ENCODE measurements at places on chromosomes 1 and 21.

- DNase-seq, result no peak
Observed at GRCh38 chr1:165109013-165109412, 247.5 kb downstream of the LMX1A start.

GRCh38 chr1:2987773-2988172, 33.5 kb upstream of the ACTRT2 start:
- no peak for DNase-seq

GRCh38 chr1:55427606-55428005, 212.4 kb upstream of the USP24 start:
- DNase-seq, result no peak

DNA sequence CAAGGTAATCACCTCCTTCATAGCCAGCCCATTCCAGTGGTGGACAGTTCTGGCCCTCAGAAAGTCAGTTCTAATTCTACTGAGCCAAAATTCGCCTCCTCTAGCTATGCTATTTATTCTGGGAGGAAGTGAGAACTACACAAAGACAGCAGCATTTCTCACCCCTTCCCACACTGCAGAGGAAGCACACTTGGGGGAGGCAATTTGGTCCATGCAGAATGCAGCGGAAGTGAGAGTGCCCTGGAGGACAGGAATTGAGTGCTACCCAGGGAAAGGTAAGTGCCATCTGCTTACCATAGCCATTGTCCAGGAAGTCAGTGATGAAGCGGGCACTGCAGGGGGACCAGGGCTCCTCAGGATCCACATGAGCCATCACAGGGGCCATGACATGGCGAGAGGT, 3.7 kb downstream of the ADAMTS4 start:
- DNase-seq, result no peak

- DNase-seq, result no peak
Observed at GRCh38 chr21:36848730-36849274, 117.7 kb downstream of the HLCS start.

GRCh38 chr1:180131510-180131909, 23.2 kb upstream of the QSOX1 start:
- DNase-seq, result no peak

GRCh38 chr1:117392771-117393170, 25.5 kb downstream of the MAN1A2 start:
- DNase-seq, result no peak

GRCh38 chr1:83790446-83790845, 208.5 kb downstream of the TTLL7 start:
- DNase-seq, result no peak

- no peak for DNase-seq
Observed at GRCh38 chr1:10649517-10650201, 146.8 kb downstream of the CASZ1 start.

DNA sequence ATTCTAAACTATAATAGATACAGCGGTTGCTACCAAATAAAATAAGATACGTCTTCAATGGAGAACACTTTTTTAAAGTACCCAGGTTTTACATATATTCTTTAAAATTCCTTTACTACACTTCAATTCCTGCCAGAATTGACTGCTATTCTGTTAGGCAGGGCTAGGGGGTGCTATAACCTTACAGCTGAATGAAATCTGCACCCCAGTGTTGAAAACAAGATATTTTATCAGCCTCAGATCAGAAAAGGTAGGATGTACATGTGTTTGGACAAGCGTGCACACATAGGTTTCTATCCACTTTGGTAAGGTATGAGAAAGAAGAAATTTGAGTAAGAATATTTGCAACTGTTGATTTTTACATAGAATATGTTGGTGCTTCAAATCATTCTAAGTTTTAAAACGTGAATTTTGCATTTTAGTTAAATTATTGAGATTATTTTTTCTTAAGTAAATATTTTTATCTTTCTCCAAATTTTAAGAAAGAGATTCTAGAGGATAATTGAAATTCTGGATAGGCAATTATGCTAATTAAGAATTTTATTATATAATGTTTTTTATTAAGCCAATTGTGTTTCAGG, 490.8 kb upstream of the ADGRL4 start:
- no peak for DNase-seq

- no peak for DNase-seq
Observed at GRCh38 chr1:226975259-226976250, 35.5 kb downstream of the COQ8A start.

GRCh38 chr1:6124341-6124740, 55.8 kb downstream of the CHD5 start:
- no peak for DNase-seq

- no peak for DNase-seq
Observed at GRCh38 chr1:185681034-185681633, 53.1 kb upstream of the HMCN1 start.

GRCh38 chr1:163337631-163338030, 15.9 kb downstream of the NUF2 start:
- no peak for DNase-seq

GRCh38 chr21:25931765-25932164, 197.0 kb downstream of the GABPA start:
- no peak for DNase-seq

DNA sequence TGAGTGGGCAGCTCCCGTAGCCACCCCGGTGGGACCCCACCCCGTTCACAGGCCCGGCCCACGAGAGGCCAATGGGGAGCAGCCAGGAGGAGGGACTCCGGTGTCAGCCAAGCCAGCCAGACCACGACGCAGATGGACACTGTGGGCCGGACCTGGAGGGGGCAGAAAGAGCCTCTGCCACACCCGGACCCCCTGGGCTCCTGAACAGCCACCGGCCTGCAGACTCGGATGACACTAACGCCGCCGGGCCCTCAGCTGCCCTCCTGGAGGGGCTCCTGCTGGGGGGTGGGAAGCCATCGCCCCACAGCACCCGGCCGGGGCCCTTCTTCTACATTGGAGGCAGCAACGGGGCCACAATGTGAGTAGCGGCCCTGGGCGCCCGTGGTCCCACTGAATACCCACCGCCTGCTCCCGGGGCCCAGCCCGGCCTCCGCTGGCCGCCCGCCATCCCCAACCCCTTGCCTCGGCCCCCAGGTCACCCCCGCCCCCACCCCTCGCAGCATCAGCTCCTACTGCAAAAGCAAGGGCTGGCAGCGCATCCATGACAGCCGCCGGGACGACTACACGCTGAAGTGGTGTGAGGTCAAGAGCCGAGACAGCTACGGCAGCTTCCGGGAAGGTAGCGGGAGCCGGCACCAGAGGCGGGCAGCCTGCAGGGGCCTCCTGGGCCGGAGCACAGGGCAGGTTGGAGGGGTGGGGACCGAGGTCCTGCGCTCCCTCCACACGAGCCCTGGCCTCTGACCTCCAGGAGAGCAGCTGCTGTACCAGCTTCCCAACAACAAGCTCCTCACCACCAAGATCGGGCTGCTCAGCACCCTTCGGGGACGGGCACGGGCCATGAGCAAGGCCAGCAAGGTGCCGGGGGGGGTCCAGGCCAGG, 6.5 kb downstream of the TTLL10 start:
- DNase-seq, result no peak

- no peak for DNase-seq
Observed at GRCh38 chr1:165444897-165445370, at the start of gene RXRG. Gene RXRG, minus strand, starts transcription at chr1:165445126. Its CDS starts 233 bp downstream, at chr1:165444893.

GRCh38 chr1:7460807-7461206, 310.3 kb upstream of the VAMP3 start:
- no peak for DNase-seq

DNA sequence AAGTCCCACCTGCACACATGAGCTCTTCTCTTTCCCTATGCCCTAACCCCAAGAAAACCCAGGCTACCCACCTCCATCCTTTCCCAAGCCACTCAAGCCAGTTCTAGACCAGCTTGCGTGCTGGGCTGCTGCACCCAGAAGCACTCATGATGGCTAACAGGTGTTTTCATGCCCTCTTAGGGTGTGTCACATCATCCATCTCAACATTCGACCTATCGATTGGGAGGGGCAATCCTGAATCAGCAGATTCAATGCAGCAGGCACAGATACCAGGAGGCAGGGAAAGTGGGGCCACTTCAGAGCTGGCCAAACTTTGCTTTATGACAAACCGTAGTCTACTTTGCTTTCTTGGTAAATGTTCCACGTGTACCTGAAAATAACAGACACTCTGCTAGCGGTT, 6.6 kb upstream of the PRMT2 start:
- DNase-seq, result no peak

- DNase-seq, result no peak
Observed at GRCh38 chr1:217141711-217142110, 418.5 kb upstream of the ESRRG start.

GRCh38 chr1:158040323-158040722, 46.9 kb downstream of the KIRREL1 start:
- no peak for DNase-seq

DNA sequence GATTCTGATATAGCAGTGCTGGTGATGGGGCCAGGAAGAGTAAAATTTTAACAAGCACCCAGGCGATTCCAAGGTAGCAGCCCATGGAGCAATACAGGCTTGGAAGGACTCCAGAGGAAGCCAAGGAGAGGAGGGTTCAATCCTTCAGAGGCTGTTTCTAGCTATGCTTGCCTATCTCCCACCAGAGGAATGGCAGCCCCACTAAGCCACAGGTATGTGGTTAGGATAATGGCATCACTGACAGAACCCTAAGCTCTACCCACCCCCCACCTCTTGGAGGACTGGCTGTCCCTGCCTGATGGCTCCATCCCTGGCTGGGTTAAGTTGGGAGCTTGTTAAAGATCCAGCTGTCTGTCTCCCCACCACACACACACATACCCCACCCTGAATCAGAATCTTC, 19.3 kb upstream of the PTAFR start:
- DNase-seq, result no peak

DNA sequence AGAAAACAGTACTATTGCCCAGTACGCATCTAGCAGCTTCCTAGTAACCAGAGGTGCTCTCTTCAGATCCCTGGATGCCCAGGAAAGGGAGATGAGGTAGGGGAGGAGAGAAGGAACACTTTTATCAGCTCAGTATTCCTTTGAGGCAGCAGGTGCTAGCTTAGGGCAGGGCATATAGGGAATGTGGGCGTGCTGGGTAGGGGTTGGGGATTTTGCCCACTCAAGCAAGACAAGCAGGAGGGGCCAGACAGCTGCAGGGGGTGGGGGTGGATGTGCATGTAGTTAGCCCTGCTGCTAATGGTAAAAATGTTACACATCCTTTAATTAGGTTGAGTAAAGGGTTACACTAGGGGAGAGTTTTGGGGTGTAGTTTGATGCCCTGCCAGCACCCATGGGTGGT, 18.1 kb upstream of the AVPR1B start:
- DNase-seq, result no peak

DNA sequence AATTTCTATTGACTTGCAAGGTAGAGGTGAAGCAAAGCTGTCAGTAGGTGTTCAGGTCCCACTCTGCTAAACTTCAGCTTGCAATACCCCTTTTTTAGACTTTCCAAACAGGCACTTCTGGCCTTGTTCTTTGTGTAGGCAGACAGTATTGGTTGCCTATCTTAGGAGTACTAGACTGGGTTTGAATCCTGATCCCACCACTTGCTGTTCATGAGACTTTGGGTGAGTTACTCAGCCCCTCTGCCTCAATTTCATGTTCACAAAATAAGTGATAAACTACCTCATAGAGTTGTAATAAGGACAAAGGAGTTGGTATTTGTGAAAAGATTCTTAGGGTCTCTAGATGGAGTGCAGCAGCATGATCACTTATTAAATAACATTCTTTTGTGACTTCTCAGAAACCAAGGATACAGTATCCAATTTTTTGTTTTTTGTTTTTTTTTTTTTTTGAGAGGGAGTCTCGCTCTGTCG, 5.2 kb downstream of the RCC1 start:
- DNase-seq, result no peak

DNA sequence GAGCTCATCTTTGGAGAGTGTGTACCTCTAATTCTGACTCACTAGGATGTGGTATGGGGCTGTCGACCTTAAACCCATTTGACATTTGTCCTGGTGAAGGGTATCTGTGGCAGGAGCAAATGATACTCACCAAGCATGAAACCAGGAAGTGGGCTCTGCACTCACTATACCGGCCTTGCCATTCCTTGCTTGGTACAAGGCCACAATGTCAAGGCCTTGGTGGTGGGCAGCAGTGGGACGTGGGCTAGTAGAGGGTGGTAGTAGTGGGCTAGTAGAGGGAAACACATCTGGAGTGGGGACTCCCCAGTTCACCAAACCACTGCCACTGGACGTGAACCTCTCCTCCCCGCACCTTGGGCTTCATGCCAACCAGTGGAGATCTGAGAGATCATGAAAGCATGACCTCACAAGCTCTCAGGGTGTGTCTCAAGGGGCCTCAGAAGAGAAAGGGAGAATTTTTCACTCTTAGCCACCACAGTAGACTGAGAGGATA, 11.5 kb downstream of the TNFSF4 start:
- no peak for DNase-seq

GRCh38 chr21:36959020-36959835, 7.2 kb downstream of the HLCS start:
- no peak for DNase-seq

- no peak for DNase-seq
Observed at GRCh38 chr1:180884588-180885300, 28.0 kb upstream of the KIAA1614 start.

- no peak for DNase-seq
Observed at GRCh38 chr21:46284077-46284644, 1.2 kb downstream of the MCM3AP start.

- no peak for DNase-seq
Observed at GRCh38 chr1:110936567-110936966, 27.2 kb downstream of the LRIF1 start.

GRCh38 chr1:185969524-185969991, 235.4 kb downstream of the HMCN1 start:
- no peak for DNase-seq

- no peak for DNase-seq
Observed at GRCh38 chr1:87603626-87604025, 274.9 kb downstream of the LMO4 start.

DNA sequence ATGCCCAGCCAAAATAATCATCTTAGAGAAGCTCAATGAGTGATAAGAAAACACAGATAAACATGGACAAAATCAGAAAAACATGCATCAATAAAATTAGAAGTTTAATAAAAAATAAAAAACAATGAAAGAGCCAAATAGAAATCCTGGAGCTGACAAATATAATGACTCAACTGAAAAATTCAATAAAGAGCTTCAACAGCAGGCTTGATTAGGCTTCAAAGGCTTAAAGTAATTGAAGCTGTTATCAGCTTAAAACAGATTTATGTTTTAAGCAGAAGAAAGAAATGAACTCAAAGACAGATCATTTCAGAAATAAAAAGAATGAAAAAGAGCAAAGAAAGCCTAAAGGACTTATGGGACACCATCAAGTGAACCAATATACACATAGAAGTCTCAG, 28.3 kb downstream of the RGSL1 start:
- DNase-seq, result no peak

DNA sequence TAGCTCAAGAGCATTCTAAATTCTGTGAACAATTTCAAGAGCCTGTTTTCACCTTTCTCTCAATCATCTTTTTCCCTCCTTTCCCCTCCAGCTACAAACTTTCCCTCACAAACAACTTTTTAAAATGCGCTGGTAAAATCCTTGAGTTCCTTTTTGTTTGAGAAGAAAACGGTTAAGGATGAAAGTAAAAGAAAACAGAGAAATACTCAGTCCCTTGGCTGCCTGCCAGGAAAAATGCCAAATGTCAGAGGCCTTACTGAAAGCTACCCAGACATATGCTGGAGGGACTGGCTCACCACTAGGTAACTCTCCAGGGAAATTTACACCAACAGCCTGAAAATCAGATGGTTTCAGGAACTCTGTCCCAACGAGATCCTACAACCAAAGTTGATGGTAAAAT, 11.0 kb upstream of the SERBP1 start:
- DNase-seq, result no peak

Data from esophagus squamous epithelium (tissue), 5 donors.